Prostate gland (tissue), 2 donors: ENCODE measurements at places on chromosomes 1 and 21. TPM values are rescaled to one million over a fixed set of nuclear protein-coding genes. Genes with fewer than 3 reads are reported as not detected.
A peak's percentile ranks its signal among the peaks of the same experiment; 100 is the strongest.

ALG14 gene
- total RNA-seq: 2.0 TPM

DNA sequence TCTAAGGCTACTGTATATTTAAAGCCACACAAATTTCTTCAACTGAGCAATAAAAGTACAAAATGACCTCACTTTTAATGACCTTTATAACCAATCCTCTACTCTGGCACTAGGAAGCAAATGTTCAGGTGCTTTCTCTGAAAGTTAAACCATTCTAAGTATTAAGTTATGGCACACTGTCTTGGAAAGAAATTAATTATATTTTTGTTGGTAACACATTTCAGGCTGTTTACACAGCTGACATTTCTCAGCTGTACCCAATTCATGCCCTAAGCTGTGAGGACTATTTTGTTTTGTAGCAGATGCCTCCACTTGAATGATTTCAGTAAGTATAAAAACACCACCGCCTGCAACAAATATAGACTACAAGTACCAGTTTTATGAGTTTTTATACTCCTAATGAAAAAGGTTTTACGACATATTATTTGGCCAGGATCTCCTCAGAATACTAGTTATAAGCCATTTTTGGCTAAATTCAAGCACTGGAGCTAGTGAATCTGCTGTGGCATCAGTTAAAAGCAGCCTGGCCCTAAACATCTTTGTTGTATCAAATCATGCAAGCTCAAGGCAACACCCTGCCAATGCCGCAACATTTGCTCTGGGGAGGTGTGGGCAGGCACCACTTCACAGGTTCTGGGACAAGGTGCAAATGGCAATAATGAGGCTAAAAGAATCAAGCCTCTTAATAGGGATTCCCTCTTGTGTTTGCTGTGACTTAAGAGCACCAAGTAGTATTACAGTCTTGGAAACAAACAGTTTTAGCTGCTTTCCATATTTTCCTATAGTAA lies 228.4 kb upstream of the DMRTA2 start:
- no peak for DNase-seq

TP73 gene
- 5.1 TPM for total RNA-seq

TRIM63 gene
- total RNA-seq: not detected

- no peak for DNase-seq
Measured at GRCh38 chr1:204358605-204359004, 1.1 kb downstream of the PLEKHA6 start.

SLC9C2 gene
- total RNA-seq: not detected

AK4 gene
- total RNA-seq: 63.1 TPM

HSPA6 gene
- 4.9 TPM for total RNA-seq

DNA sequence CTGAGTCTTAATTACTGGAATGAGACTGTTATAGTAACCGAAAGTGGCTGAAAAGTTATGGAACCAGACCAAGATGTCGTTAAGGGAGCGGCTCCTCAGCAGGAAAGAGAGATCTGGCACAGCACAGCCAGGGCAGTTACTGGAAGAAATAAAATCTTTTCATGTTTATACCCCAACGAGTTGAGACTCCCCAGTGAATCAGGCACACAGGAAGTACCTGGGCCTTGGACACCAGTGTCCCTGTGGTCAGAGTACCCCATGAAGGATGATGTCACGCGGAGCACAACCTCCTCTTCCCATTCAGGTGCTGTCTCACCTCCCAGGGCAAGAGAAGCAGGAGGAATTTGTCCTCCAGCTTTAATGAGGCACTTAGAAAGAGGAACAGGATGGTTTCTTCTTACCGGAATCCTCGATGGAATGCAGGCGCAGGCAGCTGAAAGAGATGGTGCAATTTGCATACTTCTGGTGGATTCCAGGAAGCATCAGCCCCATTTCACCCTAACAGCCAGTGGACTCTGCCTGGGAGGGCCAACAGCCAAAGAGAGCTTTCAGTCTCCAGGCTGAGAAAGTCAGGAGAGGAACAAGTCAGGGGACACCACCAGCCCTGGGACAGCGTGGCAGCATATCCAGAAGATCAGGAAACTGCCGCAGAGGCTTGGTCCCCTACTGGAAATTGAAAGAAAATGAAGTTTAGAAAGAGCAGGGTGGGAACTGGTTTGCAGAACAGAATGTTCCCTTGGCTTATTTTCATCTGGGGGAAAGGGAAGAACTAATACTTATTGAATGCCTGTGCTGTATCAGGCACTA lies 35.9 kb upstream of the CTTNBP2NL start:
- DNase-seq: peak; percentile 66

E2F2 gene
- 1.0 TPM for total RNA-seq

GRCh38 chr1:110617116-110617515 lies 11.0 kb upstream of the KCNA2 start:
- DNase-seq: no peak

DNA sequence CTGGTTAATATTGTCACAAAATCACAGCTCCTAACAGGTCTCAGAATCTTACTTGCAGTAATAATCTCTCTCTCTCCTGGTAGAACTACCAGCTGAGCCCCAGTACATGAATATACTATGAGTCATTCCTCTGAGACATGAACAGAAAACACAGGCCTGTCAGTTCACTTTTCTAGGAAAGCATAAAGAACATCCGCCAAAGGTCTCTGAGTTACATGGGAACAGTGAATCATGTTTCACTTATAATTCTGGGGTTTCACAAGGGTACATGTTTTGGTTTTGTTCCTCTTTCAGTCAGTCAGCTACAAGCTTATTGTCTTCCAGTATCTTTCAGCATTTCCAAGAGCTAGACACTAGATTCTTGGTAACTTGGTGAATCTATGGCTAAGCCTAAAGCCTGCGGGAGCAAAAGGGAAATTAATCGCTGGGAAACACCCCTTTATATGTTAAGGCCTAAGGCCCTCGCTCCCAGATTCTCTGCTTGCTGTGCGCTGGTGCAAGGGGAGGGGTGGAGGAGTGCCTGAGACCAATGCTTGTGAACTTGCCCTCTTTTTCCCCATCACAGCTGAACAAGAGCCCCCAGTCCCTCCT lies 31.7 kb downstream of the IFNGR2 start:
- DNase-seq: no peak

- no peak for DNase-seq
Measured at GRCh38 chr1:183061194-183061593, 38.0 kb downstream of the LAMC1 start.

RHCE gene
- 3.9 TPM for total RNA-seq

DNA sequence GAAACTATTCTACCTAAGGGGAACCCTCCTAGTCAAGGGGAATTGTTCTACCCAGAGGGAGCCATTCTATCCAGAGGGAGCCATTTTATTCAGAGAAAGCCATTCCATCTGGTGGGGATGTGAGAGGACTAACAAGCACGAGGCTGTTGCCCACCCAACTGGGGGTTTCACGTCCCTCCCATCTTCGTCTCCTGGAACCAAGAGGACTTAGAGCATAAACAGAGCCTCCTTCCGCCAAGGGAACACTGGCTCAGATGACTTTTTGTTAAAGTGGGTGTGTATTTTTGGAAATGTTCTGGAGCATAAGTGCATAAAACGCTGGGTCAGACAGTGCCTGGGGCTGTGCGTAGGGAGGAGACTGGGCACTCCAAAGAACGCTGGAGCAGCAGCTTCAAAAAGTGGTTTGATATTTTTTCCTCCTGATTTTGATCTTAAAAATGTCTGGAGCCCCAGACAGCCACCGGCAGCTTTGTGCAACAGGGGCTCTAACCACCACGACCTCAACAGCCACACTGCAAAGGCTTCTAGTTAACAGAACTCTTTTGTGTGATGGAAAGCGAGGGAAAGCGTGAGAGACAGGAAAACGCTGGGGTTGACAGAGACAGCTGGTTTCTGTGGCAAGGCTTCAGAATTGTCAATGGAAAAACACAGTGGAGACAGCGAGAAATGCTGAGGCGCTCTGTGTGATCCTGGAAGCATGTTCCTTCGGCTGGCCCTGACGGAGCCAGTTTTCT lies 363.6 kb upstream of the CAMK1G start:
- no peak for DNase-seq

DNA sequence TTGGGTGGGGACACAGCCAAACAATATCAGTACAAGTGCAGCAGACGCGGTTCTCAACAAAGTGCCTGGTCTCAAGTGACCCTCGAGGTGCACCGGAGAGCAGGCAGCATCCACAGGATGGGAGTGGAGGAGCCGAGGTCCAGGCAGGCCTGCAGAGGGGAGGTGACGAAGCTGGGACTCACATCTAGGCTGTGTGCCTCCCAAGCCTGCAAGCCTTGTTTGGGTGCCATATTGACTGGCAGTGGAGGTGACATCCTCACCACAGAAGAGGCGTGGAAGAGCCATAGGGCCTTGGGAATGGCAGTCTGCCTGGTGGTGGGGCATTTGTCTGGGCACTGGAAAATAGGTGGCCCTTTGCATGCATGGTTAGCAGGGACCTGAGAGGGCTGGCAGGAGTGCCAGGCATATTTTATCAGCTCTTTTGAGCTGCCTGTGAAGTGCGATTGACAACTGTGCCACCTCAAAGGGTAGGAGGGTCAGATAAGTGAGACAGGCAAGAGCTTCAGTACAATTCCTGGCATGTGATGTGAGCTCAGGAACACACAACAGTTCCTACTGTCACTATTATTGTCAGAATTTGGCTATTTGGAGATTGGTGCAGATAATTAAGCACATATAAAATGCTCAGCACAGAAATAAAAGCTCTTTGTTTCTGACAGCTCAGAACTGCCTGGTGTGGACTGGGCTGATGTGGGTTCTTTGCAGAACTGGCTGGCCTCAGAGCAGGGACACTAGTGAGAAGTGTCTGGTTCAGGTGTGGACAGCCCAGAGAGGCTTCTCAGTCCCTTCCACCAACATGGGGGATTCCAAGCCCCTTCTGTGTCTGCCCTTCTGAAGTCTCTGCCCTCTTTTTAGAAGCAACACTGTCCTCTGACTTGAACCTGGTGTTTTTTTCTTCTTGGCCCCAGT lies 347.6 kb upstream of the AJAP1 start:
- no peak for DNase-seq

INSRR gene
- total RNA-seq: 3.0 TPM

GRCh38 chr1:85258536-85259117 lies 835 bp downstream of the C1orf52 start:
- DNase-seq: no peak
